Stimulated activated CD8-positive, alpha-beta memory T cell treated with anti-CD3 and anti-CD28 coated beads, Interleukin-15, amount 100 ng/mL, for 48 hours (primary cell): ENCODE measurements at places on chromosomes 16 and 17.
A peak's percentile ranks its signal among the peaks of the same experiment; 100 is the strongest.

- DNase-seq = no peak
Measured at GRCh38 chr17:78268951-78269905, 37.8 kb downstream of the TMEM235 start.

- DNase-seq = no peak
Measured at GRCh38 chr17:17780922-17781590, 55.7 kb downstream of the SREBF1 start.

DNA sequence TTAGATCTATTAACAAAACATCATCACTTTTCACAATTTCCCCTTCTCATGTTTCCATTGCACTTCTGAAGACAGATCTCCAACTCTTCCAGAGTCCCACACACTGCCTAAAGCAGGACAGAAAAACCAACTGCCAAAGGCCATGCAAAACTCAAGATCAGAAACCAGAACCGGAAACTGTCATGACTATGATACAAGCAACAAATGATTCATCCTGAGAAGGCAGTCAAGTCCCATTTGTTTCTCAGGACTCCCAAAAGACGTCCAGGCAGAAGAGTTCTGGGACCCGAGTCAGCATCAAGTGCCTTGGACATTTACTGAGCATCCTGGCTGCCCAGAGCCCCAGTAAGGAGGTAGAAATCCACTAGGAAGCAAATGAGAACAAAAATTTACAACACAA, 38.8 kb downstream of the ERN1 start:
- no peak for DNase-seq

GRCh38 chr17:75481194-75482068, 25.0 kb downstream of the TMEM94 start:
- no peak for DNase-seq

DNA sequence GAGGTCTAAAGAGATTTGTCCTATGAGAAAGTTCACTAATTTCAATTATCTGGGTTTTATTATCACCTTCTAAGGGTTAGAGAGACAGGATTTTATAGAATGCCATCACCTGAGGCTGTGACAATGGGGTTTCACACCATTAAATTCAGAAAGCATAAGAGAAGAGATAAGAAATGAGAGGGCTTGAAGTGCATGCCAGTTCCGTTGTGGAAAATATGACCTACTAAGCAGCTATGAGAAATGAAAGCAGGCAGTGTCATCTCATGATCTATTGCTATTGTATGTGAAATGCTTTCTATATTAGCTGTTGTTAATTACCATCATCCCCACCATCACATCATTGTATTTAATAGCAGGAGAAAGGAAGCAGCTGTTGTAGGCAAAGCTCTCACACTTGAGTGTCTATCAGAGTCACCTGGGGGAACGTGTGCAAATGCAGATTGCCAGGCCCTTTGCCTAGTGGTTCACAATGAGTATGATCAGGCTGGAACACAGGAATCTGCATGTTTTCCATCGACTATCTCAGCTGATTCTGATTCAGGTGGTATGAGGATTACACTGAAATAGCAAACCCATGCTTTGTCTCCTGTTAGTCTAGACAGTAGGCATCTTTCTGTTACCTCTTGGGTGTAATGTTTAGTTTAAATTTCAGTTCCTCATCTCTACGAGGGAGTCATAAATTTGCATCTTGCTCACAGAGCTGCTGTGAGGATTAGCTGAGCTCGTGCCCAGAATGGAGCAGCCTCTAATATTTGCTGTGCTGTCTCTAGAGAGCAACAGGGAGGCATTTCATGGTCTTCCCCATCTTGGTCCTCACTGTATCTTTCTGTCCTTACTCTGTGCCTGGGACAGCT, 256.4 kb downstream of the CDH13 start:
- DNase-seq = no peak

GRCh38 chr17:13409455-13409854, 192.3 kb downstream of the HS3ST3A1 start:
- DNase-seq = no peak

- DNase-seq = no peak
Measured at GRCh38 chr16:83952587-83952939, 477 bp upstream of the OSGIN1 start.

DNA sequence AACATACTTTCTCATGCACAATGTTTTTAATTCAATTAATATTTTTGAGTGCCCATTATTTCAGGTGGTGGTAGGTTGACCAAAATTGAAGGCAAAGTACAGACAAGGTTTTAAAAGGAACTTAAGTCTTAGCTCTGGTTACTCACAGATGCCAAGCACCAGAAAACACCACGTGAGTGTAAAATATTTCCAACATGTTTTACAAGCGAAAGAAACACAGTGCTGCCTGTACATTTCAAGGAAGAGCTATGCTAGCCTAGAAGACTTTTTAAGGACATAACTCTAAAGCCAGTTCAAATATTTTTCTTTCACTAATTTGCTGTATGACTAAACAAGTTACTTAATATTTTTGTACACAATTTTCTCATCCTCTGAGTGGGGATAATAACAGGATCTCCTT, 736.4 kb upstream of the GOT2 start:
- DNase-seq = no peak

GRCh38 chr17:49508061-49508865, 13.2 kb downstream of the NGFR start:
- no peak for DNase-seq

DNA sequence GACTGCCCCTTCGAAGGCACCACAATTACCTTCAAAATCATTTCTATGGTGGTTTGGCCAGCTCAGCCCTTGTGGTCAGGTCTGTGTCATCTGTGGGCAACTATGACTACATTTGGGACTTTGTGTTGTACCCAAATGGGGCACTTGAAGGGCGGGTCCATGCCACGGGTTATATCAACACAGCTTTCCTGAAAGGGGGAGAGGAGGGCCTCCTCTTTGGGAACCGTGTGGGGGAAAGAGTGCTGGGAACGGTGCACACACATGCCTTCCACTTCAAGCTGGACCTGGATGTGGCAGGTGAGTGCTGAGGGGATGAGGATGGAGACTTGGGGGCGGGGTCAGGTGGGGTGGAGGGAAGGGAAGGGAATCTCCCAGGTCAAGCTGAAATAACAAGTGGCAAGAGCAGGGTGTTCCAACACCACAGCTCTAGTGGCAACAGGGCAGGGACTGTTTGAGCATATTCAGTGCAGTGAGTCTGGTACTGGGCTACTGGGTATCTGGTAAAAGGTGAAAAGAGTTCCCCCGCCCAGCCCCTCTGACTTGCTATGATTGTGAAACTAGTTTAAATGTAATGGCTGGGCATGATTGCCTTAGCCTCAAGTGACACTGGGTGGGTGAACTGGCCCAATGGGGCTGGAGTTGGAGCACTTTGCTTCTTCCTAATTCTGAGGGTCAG, 1.7 kb downstream of the AOC2 start:
- peak; percentile 61 for DNase-seq

DNA sequence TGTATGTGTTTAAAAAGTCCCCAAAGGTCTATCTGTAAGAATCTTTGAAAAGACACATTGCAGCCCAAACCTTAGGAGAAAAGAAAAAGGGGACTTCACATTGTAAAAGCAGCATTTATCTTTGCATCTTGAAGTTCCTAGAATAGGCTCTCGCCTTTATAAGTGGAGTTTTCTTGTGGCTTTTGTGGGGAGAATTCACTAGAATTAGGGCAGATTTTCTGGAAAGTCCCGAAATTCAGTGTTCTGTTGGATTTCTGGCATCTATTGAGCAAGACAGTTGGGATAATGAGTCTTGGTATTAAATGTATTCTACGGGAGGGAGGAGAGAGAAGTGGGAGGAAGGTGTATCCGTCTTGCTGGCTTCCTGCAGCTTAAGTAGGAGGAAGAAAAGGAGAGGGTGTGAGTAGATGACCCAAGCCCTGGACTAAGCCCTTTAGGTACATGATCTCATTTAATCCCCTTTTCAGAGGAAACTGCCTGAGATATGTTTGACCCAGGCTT, 62.6 kb downstream of the PRKCA start:
- no peak for DNase-seq

- DNase-seq = peak; percentile 39
Measured at GRCh38 chr17:62966426-62967204, 580 bp downstream of the TANC2 start.

- DNase-seq = no peak
Measured at GRCh38 chr16:10878644-10879501, 1.9 kb downstream of the CIITA start.

DNA sequence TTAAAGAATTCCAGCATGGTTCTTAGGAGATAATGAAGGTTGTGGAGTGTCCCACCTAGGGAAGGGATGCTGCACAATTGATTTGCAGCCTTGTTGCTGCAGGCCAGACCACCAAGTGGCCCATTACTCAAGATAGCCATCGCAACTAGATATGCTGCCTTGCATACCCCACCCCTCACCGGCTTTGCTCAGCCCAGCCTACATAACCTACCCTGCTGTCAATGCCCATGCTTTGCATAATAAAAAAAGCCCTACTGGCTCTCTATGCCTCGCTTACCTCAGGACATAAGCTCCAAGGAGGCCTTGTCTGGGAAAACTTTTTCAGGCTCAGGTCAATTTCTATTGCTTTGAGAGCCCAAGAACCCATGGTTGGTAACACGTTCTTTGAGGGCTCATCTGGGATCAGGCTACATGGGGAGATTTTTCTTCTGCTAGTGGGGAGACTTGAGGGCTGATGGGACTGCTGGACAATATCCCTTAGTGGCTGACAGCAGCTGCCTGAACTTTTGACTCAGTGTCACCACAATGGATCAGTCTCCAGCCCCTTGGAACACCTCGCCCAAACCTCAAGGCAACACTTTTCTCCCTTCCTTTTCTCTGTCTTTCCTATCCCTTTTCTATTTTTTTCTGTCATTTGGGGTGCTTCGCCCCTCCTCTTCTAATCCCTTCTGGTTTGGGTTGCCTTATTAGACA, 38.3 kb downstream of the SCPEP1 start:
- DNase-seq = no peak

- no peak for DNase-seq
Measured at GRCh38 chr17:57750109-57750871, 5.2 kb upstream of the CCDC182 start.

GRCh38 chr17:18920911-18921441, 31.0 kb upstream of the SLC5A10 start:
- DNase-seq = no peak

GRCh38 chr17:17499402-17500145, 3.4 kb upstream of the RASD1 start:
- no peak for DNase-seq

DNA sequence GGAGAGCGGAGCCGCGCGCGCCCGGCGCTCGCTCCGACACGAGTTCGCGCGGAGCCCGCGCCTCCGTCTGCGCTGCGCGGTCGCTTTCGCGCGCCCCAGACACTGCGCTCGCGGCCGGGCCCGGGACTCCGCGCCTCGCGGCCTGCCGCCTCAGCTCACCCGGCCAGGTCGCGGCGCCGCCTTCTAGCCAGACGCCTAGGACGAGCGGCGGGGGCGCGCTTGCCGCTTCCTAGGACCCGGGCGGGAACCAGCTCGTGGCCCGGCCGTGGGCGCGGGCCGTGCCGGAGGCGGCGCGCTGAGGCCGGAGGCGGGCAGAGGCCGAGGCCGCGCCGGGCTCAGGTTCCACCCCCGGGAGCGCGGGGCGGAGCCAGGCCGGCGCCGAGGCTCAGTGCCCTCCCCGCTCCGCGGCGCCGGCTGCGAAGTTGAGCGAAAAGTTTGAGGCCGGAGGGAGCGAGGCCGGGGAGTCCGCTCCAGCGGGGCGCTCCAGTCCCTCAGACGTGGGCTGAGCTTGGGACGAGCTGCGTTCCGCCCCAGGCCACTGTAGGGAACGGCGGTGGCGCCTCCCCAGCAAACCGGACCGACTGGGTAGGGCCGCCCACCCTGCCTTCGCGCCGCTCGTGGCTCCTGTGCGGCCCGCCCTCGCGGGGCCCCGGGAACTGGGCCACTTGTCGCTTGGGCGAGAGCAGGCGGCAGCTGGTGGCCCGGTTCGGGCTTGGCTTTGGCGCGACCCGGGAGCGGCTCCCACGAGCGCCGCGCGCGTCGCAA, at the start of gene SPHK1:
Gene SPHK1, plus strand, starts transcription at position 388 of the 765 bp plus-strand sequence. CDS start 1,036 bp downstream, outside the sequence.
- peak; percentile 63 for DNase-seq

- no peak for DNase-seq
Measured at GRCh38 chr17:64773836-64774761, 112.0 kb upstream of the SMURF2 start.

GRCh38 chr17:10172778-10173177, 25.6 kb downstream of the GAS7 start:
- DNase-seq = no peak

GRCh38 chr17:54749157-54749556, 151.5 kb upstream of the TOM1L1 start:
- DNase-seq = no peak

DNA sequence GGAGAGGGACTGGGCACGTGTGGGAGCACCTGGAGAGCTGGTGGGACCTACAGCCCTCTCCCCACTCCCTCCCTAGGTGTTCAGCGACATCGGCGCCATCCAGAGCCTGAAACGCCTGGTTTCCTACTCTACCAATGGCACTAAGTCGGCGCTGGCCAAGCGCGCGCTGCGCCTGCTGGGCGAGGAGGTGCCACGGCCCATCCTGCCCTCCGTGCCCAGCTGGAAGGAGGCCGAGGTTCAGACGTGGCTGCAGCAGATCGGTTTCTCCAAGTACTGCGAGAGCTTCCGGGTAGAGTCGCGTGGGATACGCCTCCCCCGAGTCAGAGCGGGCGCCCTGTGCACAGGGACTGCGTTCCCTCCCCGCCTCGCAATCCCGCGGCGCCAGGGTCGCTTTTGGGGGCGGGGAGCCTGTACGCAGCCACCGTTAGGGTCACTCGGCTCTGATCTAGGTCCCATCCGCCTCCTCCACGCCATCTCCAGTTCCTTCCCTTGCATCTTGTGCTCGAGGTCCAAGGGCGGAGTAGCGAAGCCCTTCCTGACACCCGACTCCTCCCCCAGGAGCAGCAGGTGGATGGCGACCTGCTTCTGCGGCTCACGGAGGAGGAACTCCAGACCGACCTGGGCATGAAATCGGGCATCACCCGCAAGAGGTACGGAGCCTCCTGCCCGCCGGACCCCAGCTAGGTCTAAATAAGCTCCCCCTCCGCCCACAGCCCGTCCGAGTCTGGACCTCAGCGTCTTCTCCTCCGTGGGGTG, 13.0 kb downstream of the SARM1 start:
- peak; percentile 58 for DNase-seq

- DNase-seq = no peak
Measured at GRCh38 chr16:57795431-57795878, 6.8 kb downstream of the KIFC3 start.

- DNase-seq = no peak
Measured at GRCh38 chr16:7294020-7294419, 38.6 kb upstream of the RBFOX1 start.

- no peak for DNase-seq
Measured at GRCh38 chr17:37828651-37829124, 83.8 kb upstream of the HNF1B start.

GRCh38 chr17:30997842-30998241, 27.0 kb downstream of the RNF135 start:
- no peak for DNase-seq

DNA sequence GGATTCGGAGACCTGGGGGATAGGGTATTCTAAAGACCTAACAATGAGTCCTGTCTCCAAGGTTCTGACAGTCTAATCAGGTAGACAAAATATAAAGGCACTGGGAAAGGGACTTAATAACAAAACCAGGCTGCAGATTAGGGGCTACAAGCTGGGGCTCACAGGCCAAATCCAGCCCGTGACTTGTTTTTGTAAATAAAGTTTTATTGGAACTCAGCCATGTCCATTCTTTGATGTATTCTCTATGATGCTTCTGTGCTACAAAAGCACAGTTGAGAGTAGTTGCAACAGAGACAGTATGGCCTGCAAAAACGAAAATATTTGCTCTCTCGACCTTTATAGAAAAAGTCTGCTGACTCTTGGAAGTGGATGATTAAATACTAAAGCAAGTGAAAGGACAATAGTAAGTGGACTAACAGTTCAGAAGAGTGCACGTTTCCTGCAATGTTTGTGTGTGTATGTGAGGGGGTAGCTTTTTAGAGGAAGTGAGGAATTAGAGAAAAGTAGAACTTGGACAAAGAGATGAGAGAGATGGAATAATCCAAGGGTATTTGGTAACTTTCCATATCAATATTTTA, 115.4 kb upstream of the ZFHX3 start:
- no peak for DNase-seq
